ENCODE measurements at places on chromosomes 7 and 10.
A peak's percentile ranks its signal among the peaks of the same experiment; 100 is the strongest.

DNA sequence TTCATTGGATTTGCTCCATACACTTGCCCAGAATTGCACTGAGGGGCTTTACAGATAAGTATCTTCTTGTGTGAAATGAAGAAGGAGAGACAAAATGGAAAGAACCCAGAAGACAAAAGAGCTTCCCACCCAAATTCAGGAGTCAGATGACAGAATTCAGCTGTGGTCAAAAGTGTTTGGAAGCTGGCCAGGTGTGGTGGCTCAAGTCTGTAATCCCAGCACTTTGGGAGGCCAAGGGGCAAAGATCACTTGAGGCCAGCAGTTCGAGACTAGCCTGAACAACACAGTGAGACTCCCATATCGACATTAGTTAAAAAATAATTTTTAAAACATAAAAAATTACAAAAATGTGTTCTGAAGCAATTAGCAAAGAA is 27.1 kb downstream of the DUSP5 start:
- no peak for DNase-seq

GRCh38 chr7:117645481-117646165 is 165.8 kb downstream of the CFTR start:
- DNase-seq: no peak

GRCh38 chr7:139752604-139753003 is 25.2 kb downstream of the HIPK2 start:
- no peak for DNase-seq

DNA sequence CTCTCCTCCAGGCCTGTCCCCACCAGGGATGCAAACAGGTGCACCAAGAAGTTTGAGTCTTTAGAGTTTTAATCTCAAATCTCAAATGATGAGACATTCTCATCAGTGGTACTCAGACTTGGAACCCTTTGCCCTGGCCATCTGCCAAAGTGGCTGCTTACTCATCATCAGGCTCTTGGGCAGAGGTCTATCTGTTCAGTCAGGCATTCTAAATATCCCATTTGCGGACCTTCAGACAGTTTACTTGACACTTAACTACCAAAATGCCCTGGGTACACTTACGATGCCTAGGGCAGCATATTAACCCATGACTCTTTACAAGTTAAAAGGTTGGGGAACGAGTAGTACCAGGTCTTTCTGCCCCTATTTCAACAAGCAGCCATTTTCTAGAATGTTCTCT is 61.2 kb upstream of the YAE1 start:
- peak; percentile 27 for DNase-seq

DNA sequence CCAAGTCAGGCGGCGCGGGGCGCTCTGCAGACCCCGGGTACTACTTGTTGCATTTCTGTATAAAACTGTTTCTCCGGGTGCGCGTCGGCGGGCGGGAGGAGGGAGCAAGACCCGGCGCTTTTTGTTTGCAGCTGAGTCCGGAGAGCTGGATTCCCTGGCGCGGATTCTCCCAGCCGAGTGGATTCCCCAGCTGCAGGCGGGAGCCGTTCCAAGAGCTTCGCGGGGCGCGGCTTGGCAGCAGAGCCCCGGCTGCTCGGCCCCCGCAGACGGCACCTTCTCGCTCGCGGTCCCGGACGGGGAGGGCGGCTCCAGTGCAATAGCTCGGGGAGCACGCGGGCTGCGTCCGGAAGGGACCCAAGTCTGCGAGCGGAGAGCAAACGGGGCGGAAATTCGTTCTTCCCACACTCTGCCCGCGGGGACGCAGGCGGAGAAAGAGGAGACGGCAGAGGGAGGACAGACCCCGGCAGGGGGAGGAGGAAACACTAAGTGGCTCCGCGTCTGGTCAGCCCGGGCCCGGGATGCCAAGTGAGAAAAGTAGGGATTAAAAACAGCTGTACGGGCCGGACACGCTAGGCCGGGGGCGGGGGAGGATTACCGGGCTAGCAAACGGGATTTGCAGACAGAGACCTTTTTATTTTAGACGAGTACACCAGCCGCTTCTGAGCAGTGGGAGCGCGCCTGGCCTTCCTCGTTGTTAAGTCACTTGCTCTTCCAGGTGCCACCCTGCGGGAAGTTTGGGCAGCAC is at the start of gene TRIL:
Gene TRIL (minus strand): TSS at position 96 of the 745 bp plus-strand sequence. CDS start 284 bp downstream, outside the sequence.
- peak; percentile 94 for DNase-seq

GRCh38 chr10:64558094-64558835 is 1037.1 kb downstream of the REEP3 start:
- peak; percentile 30 for DNase-seq

GRCh38 chr10:47151920-47152319 is 148.1 kb upstream of the GDF10 start:
- DNase-seq: no peak

DNA sequence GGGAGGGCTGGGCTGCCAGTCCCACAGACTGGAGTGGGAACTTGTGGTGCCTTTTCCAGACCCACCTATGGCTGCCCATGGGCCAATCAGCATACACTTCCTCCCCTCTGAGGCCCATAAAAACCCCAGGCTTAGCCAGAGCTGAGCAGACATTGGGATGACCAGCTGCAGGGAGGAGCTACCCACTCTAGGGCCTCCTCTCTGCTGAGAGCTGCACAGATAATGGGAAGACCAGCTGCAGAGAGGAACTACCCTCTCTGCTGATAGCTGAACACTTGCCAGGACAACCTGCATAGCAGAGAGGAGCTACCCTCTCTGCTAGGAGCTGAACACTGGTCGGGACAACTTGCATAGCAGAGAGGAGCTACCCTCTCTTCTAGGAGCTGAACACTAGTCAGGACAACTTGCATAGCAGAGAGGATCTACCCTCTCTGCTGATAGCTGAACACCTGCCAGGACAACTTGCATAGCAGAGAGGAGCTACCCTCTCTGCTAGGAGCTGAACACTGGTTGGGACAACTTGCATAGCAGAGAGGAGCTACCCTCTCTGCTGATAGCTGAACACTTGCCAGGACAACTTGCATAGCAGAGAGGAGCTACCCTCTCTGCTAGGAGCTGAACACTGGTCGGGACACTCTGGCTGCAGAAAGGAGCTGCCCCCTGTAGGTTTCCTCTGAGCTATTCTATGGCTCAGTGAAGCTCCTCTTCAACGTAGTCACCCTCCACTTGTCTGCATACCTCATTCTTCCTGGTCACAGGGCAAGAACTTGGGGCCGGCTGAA is 88.3 kb upstream of the CACUL1 start:
- DNase-seq: no peak

DNA sequence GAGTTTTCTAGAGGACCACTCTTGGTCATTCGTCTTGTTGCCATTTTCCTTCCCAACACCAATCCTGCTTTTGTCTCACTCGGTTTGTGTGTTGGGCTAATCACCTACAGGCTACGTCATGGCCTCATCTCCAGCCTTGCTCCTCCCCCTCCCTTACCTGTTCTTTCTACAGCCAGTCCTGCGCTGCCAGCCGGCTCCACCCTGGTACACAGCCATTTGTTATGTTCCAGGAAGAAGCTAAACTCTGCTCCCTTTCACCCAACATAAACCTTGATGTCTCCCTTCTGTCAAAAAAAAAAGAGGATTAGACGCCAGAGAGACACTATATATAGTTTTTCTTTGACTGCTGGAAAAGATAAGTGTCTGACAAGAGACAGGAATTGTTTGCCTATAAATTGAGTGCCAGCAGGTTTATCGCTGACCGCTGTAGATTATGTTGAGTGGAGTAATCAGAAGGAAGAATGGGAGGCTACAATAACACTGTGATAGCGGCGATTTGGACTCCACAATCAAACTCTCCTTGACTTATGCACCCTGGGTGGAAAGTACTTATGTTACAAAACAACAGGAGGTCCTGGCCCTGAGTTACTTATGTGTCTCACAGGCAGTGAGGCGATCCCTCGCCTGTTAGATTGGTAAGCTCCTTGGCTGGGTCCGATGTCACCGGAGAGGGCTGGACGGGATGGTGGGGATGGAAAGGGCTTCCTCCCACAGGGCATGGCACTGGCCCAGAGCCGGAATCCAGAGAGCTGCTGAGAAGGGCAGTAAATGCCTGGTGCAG is 171.3 kb upstream of the BMPER start:
- no peak for DNase-seq

DNA sequence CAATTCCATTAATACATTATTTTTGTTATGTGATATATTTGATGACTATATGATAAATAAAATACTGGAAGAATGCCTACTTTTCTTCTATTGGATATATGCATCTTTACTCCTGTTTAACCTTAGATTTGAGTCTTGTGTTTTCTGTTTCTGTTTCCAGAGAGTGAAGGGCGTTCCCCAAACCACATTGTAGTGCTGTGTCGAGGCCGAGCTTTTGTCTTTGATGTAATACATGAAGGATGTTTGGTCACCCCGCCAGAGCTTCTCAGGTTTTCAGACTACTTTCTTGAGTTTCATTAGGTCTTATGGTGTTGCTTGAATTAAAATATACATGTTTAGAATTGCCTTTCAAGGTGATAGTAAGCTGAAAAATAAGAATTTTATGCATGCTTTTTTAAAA is 23.8 kb downstream of the CROT start:
- DNase-seq: no peak

- DNase-seq: peak; percentile 46
These were observed 20.2 kb upstream of the SLC35G1 start for GRCh38 chr10:93873420-93874115.

DNA sequence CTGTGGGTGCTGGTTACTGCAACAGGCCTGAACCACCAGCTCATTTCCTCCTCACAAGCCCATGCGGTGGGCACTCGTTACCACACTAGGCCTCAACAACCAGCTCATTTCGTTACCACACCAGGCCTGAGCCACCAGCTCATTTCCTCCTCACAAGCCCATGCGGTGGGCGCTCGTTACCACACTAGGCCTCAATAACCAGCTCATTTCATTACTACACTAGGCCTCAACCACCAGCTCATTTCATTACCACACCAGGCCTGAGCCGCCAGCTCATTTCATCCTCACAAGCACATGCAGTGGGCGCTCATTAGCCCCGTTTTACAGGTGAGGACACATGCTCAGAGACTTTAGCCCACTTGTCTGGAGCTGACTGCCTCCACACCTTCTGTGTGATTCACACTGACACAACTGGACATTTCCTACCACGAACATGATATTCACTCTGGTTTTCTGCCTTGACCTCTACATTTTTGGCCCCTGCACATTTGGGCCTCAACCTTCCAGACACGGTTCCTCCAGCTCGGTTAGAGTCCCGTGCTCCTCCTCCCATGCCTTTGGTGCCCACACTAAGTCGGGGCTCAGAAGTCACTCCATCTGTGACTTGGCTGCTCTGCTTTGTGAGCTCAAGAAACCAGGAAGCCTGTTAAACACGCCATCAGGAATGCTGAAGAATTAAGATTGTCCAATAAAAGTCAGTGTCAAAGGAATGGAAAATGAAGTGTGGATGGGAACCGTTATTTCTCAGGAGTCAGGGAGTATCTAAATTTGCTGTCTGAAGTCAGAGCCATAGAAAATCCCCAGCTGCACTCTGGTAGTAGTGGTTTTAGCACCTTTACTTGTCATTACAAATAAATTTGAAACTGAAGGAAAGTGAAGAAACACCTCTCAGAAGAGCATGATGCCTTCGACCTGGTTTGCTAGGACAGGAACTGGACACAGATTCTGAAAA is 55.8 kb upstream of the LANCL2 start:
- DNase-seq: no peak

DNA sequence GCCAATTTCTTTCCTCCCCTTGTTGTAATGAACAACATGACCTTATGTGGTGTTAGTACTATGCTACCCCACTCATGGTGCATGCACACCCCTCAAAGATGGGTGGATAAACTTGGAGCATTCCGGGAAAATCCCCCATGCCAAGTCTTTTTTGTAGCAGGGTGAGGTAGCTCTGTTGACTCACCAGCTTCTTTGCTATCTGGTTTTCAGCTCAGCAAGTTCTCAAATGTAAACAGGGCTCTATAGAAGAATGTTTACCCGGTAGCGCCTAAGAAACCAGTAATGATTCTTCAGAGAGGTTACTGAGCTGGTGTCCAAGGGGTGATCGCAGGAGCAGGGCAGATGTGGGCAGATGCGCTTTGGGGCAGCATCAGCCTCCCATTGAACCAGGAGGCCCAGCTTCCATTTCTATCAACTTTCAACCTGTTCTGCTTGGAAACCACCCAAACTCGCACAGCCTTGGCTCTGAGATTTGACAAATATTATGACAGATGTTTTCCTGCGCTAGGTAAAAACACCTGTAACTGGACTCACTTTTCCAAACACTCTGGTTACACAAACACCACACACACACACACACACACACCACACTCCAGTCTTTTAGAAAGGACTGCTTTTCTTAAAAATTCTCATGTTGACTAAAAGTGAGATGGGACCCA is 87.8 kb downstream of the ZRANB1 start:
- DNase-seq: peak; percentile 11

DNA sequence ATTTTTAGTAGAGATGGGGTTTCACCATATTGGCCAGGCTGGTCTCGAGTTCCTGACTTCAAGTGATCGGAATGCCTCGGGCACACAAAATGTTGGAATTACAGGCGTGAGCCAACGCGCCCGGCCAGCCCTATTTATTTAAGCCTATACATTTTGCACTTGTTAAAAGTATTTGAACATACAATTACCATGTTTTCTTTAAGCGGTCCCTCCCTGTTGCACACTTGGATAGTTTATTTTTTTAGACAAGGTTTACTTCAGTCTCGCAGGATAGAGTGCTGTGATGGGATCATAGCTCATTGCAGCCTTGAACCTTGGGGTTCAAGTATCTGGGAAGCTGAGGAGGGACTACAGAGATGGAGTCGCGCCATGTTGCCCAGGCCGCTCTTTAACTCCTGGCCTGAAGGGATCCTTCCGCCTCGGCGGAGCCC is 35.7 kb upstream of the SRRM3 start:
- DNase-seq: no peak

Data from NCI-H82 (cell line).